ENCODE measurements at places on chromosomes 4 and X. TPM values are rescaled to one million over a fixed set of nuclear protein-coding genes. Genes with fewer than 3 reads are reported as not detected.
A peak's percentile ranks its signal among the peaks of the same experiment; 100 is the strongest.

FGD1 gene
- not detected for total RNA-seq

- no peak overlapping the region for H3K27ac ChIP-seq
- H3K27me3 ChIP-seq = no peaks in the 10 kb centered on the region
- H3K36me3 ChIP-seq = no peaks in the 10 kb centered on the region
- no peaks in the 10 kb centered on the region for H3K4me1 ChIP-seq
- H3K4me3 ChIP-seq = no peak overlapping the region
These were observed 144.5 kb downstream of the APBB2 start for GRCh38 chr4:41069838-41070237.

DNA sequence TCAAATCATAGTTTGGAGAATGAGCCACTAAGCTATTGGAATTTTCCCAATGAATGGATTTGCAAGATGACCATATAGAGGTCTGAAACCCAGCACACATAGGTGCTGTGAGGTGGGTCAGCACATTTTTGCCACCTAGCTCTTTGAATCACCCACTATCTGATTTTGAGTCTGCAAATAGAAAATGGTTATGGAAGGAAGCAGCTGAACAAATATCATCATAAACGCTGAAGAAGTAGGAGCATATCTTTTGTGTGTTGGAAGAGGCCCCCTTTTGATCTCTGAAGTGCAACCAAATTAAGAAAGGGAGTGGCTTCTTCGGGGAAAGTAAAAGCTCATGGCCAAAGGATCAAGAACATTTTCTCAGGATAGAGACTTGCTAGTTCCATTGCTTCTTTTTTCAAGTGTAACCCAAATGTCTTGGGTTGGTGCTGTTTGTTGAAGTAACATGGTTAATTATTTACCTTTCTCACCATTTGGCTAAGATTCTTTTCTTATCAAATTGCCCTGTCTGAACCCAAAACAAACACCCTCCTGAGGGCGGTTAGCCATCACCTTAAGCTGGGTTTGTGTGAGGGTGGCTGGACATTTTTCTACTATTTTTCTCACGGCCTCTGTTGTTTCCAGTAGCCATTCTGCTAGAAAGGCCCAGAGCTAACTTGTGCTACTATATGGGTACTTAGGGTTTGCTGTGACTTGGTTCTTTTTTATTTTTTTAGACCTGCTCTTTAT is 18.4 kb upstream of the SORBS2 start:
- no peak overlapping the region for H3K27ac ChIP-seq
- no peaks in the 10 kb centered on the region for H3K4me1 ChIP-seq
- no peak overlapping the region for H3K4me3 ChIP-seq
- no peaks in the 10 kb centered on the region for H3K27me3 ChIP-seq

DNA sequence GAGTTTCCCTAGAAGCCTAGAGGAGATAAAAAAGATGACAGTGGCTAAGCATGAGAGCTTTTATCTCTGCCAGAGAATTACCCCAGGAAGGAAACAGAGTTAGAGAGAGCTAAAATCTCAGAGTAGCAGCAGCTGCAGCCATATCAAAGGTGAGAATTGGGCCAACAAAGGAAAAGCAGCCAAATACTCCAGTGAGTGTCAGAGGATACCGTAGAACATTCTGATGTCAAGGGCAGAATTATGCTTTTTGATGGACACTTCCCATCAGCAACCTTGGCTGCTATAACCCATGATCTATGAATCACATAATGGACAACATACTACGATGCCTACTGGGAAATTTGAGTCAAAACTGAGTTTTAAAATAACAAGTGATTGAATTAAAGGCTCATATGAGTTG is 405.8 kb upstream of the CPEB2 start:
- no peak overlapping the region for H3K4me3 ChIP-seq
- H3K27ac ChIP-seq = no peak overlapping the region
- no peaks in the 10 kb centered on the region for H3K36me3 ChIP-seq
- H3K27me3 ChIP-seq = no peaks in the 10 kb centered on the region
- DNase-seq = no peak
- no peaks in the 10 kb centered on the region for H3K4me1 ChIP-seq

GRCh38 chrX:7704205-7704604 is 138.8 kb upstream of the VCX start:
- H3K27ac ChIP-seq = no peak overlapping the region
- no peaks in the 10 kb centered on the region for H3K4me1 ChIP-seq

DNA sequence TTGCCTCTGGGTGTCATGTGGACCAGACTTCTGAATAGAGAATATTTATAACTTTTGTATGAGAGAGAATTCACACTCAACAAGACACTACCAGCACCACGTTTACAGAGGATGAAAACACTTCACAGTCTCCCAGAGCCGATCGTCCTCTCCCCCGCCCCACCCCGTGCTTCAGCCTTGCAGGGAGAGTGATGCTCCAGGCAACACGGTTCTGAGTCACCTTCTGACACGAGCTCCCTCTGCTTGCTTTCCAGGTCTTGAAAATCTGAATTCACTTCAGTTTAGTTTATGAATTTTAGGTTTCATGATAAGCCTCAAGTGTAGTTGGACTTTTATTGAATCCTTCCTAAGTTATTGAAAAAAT is 59.8 kb downstream of the CPLX1 start:
- DNase-seq = peak; percentile 31
- no peaks in the 10 kb centered on the region for H3K27me3 ChIP-seq
- H3K4me1 ChIP-seq = peaks cover 29% of the 10 kb centered on the region
- H3K36me3 ChIP-seq = no peaks in the 10 kb centered on the region
- H3K4me3 ChIP-seq = no peak overlapping the region

DNA sequence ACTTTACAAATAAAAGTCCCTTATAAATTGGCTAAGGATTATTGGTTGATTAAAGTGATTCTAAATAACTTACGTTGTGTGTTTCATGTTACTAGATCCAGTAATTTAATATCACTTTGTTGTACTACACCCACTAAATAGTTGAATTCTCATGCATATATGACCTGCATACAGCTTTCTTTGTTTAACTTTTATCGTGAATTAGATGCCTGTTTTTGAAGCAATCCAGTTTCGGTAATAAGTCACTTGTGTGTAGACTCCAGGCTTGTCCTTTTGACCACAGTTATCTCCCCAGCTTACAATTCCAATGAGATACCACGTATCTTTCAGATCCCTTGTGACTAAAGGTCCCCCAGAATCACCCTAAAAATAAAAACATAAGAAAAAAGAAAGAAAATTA is 27.3 kb upstream of the TMPRSS11D start:
- peaks cover 3% of the 10 kb centered on the region for H3K36me3 ChIP-seq
- H3K4me1 ChIP-seq = no peaks in the 10 kb centered on the region
- DNase-seq = no peak
- no peak overlapping the region for H3K27ac ChIP-seq
- peaks cover 2% of the 10 kb centered on the region for H3K27me3 ChIP-seq
- H3K4me3 ChIP-seq = no peak overlapping the region

PTPN13 gene
- 2.1 TPM for total RNA-seq

SLITRK2 gene
- not detected for total RNA-seq

DNA sequence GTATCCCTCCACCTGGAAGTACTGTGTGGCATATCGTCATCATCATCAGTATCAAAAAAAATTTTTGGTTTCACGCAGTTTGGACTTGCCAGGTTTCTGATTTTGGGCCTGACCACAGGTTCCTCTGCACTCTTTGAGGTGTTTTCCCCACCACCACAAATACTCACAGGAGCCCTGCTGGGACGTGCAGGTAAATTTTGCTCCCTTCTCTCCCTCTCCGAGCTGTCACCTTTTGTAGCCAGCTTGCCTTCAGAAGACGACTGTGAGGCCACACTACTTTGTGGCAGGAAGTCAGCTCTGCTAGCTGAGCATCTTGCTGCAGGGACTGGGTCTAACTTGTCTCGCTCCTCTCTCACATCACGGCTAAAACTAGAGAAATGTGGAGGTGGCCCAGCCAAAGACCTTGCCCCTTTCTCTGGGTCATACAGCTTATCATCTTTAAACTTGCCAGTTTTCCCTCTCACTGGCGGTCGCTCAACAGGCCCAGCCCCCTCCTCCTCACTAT is 2.8 kb downstream of the PJA1 start:
- no peaks in the 10 kb centered on the region for H3K36me3 ChIP-seq
- peaks cover 23% of the 10 kb centered on the region for H3K4me1 ChIP-seq
- H3K4me3 ChIP-seq = no peak overlapping the region
- H3K27me3 ChIP-seq = no peaks in the 10 kb centered on the region
- H3K27ac ChIP-seq = no peak overlapping the region
- DNase-seq = no peak

- peaks cover 3% of the 10 kb centered on the region for H3K27me3 ChIP-seq
- no peaks in the 10 kb centered on the region for H3K36me3 ChIP-seq
- H3K27ac ChIP-seq = no peak overlapping the region
- DNase-seq = no peak
These were observed 7.4 kb downstream of the ARHGAP10 start for GRCh38 chr4:147739239-147739823.

GRCh38 chr4:77453911-77454310 is 151.7 kb upstream of the CXCL13 start:
- H3K27ac ChIP-seq = no peak overlapping the region
- H3K4me3 ChIP-seq = no peak overlapping the region
- H3K36me3 ChIP-seq = no peaks in the 10 kb centered on the region
- no peaks in the 10 kb centered on the region for H3K4me1 ChIP-seq
- H3K27me3 ChIP-seq = peaks cover 7% of the 10 kb centered on the region
- no peak for DNase-seq

- peak overlapping the region; percentile 98 for H3K4me3 ChIP-seq
- no peak for DNase-seq
- H3K27ac ChIP-seq = peak overlapping the region; percentile 97
- no peaks in the 10 kb centered on the region for H3K27me3 ChIP-seq
- H3K36me3 ChIP-seq = no peaks in the 10 kb centered on the region
- peaks cover 75% of the 10 kb centered on the region for H3K4me1 ChIP-seq
These were observed 1.2 kb downstream of the RAB33B start for GRCh38 chr4:139455126-139455538.

NOX1 gene
- not detected for total RNA-seq

VEGFD gene
- not detected for total RNA-seq

DNA sequence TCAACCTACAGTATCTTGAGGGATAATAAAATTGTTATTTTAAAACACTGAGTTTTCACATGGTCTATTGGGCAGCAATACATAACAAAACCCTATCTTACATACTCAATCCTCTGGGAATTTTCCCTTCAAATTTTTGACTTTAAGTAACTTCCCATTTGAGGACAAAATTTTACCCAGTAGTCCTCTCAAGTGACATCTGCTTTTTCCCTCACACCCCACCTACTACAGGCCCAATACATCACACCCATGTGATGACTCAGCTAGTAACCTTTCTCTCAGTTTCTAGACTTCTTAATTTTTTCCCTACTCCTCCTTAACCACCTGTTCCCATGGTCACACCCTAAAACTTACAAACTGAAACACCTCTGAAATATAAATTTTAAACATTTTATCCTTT is 12.2 kb upstream of the RAP1GDS1 start:
- no peaks in the 10 kb centered on the region for H3K4me1 ChIP-seq
- no peak for DNase-seq

MAGEA6 gene
- total RNA-seq = not detected

TAPT1 gene
- 37.9 TPM for total RNA-seq

GRCh38 chrX:10505726-10506125 is 114.7 kb downstream of the MID1 start:
- no peaks in the 10 kb centered on the region for H3K27me3 ChIP-seq
- no peak overlapping the region for H3K27ac ChIP-seq
- H3K4me1 ChIP-seq = no peaks in the 10 kb centered on the region
- no peaks in the 10 kb centered on the region for H3K36me3 ChIP-seq
- no peak overlapping the region for H3K4me3 ChIP-seq
- no peak for DNase-seq

CHRDL1 gene
- total RNA-seq = not detected

- peaks cover 10% of the 10 kb centered on the region for H3K4me1 ChIP-seq
- no peaks in the 10 kb centered on the region for H3K36me3 ChIP-seq
- H3K4me3 ChIP-seq = no peak overlapping the region
These were observed 13.2 kb downstream of the TMEM175 start for GRCh38 chr4:945274-946102.

- DNase-seq = no peak
- no peaks in the 10 kb centered on the region for H3K36me3 ChIP-seq
- H3K4me3 ChIP-seq = no peak overlapping the region
- no peak overlapping the region for H3K27ac ChIP-seq
- H3K27me3 ChIP-seq = peaks cover 24% of the 10 kb centered on the region
- H3K4me1 ChIP-seq = peaks cover 4% of the 10 kb centered on the region
These were observed 34.3 kb downstream of the FGFRL1 start for GRCh38 chr4:1045595-1046201.
